ENCODE measurements at places on chromosomes 13 and 19.

- no peak for DNase-seq
These were observed 2.9 kb downstream of the ZNF816 start for GRCh38 chr19:52959613-52960295.

GRCh38 chr19:48443256-48443655, 2.5 kb upstream of the GRWD1 start:
- peak; percentile 43 for DNase-seq

DNA sequence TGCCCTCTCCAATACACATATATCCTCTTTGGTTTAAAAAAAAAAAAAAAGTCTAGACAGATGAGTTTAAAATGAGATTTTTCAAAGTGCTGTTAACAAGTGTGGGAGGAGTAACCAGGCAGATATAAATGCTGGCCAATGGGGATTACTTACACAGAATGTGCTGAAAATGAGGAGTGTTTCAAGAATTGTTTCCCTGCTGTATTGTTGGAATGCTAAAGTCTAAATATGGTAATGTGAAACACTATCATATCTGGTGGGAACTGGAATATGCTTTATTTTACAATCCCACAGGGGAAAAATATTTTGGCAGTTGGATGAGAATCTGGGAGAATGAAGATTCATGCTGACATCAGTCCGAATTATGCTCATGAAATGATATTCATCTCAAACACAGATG, 250.7 kb downstream of the DCT start:
- no peak for DNase-seq

GRCh38 chr19:56071151-56071550, 49.9 kb downstream of the ZNF787 start:
- DNase-seq: no peak

DNA sequence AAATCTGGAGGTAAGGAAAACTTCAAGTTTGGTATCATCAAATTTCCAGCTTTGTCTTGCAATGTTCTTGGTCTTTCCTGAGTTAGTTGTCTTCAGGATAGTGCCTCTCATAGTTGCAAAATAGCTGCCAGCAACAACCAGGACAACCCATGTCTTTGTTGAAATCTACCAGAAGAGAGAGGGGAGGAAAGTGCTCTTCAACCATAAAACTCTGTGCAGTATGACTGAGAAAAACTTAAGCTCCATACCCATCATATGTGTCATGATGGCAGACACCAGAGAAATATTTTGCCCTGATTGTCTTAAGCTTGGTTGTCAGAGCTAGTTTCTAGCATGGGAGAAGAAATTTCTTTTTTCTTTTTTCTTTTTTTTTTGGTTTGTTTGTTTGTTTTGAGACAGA, 103.3 kb downstream of the SPRY2 start:
- no peak for DNase-seq

- no peak for DNase-seq
These were observed 469 bp downstream of the ABHD17A start for GRCh38 chr19:1884719-1885334.

Data from NCI-H2081 (cell line).